ENCODE measurements at places on chromosomes 11 and 22.

DNA sequence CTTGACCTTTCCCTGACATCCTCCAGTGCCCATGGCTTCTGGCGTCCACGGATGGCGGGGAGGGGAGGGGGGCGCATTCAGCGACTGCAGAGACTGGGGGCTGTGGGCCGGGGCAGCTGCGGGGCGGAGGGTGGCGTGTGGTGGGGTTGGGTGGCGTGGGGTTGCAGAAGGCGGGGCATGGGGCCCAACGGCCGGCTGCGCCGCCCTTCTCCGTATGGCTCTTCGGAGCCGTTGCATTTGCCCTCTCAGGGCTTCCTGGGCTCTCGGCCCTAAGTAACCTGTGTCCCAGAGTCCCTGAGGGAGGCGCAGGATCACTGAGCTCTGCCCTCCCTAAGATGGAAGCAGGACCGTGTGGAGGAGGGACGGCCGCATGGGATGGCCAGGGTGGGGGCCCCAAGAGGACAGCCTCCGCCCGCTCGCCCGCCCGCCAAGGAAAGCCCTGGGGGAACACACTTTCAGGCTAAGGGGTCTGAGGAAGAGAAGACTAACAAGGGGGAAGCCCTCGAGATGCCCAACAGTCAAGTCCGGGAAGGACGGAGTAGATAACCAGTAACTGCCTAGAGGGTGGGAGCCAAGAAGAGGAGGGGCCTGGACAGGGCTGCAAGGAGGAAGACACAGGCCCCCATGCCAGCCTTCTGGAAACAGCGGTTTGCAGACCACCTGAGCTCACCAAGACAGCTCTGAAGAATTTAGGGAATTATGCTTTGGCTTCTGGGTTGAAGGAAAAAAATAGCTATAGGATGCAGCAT is 9.2 kb upstream of the AIFM3 start:
- H3K27me3 ChIP-seq: peaks cover 24% of the 10 kb centered on the region
- H3K36me3 ChIP-seq: peaks cover 9% of the 10 kb centered on the region
- H3K4me1 ChIP-seq: peaks cover 14% of the 10 kb centered on the region
- peak overlapping the region; percentile 29 for H3K4me3 ChIP-seq

DNA sequence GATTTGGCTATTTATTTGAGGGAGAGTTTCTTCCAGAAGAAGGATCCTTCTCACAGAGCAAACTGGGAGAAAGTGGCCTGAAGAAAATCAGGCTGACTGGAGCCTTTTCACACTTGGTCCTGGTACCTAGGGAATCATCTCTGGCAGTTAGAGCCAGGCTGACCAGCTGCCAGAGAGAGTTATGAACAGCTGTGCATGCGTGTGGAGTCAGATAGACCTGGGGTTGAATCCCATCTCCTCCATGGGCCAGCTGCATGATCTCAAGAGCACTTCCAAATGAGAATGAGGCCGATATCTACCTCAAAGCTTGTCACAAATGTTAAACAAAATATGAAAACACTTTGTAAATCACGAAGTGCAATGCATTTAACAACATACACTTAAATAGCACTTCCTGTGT is 390.0 kb downstream of the TENM4 start:
- H3K4me3 ChIP-seq: no peak overlapping the region
- H3K27me3 ChIP-seq: peaks cover 4% of the 10 kb centered on the region
- H3K36me3 ChIP-seq: no peaks in the 10 kb centered on the region
- no peaks in the 10 kb centered on the region for H3K4me1 ChIP-seq
- no peak overlapping the region for H3K27ac ChIP-seq

DNA sequence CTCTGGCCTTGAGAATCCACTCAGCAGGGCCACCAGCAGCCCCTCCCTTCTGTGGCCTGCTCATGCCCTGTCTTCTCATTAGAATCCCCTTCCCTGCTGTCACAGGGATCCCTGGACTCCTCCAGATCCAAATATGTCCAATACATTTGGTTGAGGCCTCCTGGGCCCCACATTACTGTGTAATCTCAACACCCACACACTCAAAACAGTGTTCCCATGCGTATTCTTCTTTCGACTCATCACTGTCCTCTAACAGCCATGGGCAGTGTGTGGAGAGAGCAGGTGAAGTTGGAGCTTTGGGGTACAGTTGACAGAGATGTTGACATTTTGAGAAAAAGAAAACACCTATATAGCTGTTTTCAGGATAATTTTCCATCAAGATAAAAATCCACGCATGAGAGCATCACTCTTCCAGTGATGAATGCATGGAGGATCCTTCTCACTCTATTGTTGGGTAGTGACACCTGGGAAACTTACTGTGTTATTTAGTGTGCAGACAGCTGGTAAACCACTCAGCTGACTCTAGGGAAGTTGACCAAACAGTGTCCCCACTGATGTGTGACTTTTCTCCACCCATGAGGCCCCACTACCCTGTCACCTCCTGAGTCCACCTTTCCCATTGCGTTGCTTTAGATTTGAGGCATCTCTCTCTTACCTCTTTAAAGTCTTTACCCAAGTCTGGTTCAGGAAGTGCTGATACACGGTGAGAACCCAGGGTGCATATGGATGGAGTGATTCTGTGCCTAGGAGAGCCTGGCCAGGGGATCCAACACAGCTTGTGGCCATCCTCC is 28.7 kb upstream of the VPREB1 start:
- peaks cover 2% of the 10 kb centered on the region for H3K27me3 ChIP-seq
- no peak for DNase-seq
- H3K36me3 ChIP-seq: no peaks in the 10 kb centered on the region
- H3K4me3 ChIP-seq: no peak overlapping the region
- no peak overlapping the region for H3K27ac ChIP-seq

GRCh38 chr22:41263704-41264103 is 22.3 kb downstream of the RANGAP1 start:
- peaks cover 4% of the 10 kb centered on the region for H3K4me1 ChIP-seq
- no peak overlapping the region for H3K4me3 ChIP-seq
- no peak overlapping the region for H3K27ac ChIP-seq

DNA sequence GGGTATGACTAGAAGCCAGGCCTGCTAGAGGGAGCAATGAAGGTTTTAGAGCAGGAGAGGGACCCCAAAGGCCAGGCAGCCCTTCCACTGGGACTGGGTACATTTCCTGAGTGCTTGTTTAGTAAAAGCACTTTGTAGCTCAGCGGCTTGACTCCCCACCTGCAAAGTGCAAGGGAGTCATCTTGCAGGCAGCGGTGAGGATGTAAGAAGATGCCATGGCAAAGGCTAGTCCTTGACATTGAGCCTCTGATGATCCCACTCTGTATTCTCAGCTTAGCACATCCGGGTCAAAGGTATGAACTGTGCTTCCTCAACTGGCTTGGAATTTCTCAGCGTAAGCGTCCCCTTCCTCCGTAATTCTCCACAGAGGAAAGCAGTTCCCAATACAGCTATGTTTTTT is 3.1 kb upstream of the UBE2L3 start:
- H3K36me3 ChIP-seq: peaks cover 8% of the 10 kb centered on the region
- H3K27me3 ChIP-seq: no peaks in the 10 kb centered on the region
- no peak for DNase-seq
- no peak overlapping the region for H3K27ac ChIP-seq

DNA sequence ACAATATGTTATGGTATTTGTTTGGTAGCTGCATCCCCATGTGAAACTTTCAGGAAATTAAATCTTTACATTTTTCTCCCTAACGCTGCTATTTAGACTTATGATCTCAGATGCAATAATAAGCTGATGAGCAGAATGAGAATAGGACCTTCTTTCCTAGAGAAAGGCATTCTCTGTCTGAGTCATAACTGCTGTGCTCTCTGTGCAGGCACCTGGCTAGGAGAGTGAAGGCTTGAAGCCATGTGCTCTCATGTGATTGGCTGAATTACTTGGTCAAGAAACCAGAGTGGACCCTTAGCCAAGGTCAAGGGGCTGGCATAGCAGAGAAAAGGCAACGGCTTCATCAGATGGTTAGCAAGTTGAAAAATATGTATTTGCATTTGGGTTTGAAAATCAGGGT is 185.0 kb downstream of the ADAMTS15 start:
- peaks cover 2% of the 10 kb centered on the region for H3K4me1 ChIP-seq
- no peak overlapping the region for H3K4me3 ChIP-seq
- H3K36me3 ChIP-seq: no peaks in the 10 kb centered on the region
- DNase-seq: no peak
- H3K27ac ChIP-seq: no peak overlapping the region
- H3K27me3 ChIP-seq: peaks cover 12% of the 10 kb centered on the region

- H3K36me3 ChIP-seq: no peaks in the 10 kb centered on the region
- H3K4me3 ChIP-seq: no peak overlapping the region
These were observed 85.2 kb upstream of the RTL6 start for GRCh38 chr22:44583061-44583760.

DNA sequence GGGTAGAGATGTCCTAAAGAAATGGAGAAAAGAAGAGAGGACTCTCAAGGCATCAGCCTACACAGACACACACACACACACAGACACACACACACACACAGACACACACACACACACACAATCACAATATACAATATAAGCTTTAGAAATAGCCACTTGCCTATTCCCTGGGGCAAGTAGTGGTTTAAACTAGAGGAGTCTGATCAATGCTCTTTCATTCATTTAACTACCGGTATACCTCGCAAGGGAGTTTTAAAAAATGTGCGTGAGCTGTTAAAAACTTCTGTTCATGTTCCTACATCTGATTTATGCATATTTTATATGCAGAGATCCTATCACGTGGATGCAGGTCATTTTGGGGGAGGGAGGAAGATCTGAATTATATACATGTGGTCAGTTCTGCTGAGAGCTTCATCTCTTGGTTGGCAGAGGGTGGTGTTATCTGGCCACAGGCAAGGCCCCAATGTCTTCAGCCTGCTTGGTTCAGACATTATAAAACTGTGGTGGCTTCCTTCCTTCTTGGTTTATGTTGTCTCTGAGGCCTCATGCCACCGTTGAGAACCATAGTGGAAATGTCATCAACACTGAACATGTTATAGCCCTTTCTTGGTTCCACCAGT is 56.6 kb downstream of the SYT13 start:
- H3K4me1 ChIP-seq: no peaks in the 10 kb centered on the region
- H3K4me3 ChIP-seq: no peak overlapping the region
- H3K27ac ChIP-seq: no peak overlapping the region
- H3K27me3 ChIP-seq: no peaks in the 10 kb centered on the region
- peaks cover 7% of the 10 kb centered on the region for H3K36me3 ChIP-seq

DNA sequence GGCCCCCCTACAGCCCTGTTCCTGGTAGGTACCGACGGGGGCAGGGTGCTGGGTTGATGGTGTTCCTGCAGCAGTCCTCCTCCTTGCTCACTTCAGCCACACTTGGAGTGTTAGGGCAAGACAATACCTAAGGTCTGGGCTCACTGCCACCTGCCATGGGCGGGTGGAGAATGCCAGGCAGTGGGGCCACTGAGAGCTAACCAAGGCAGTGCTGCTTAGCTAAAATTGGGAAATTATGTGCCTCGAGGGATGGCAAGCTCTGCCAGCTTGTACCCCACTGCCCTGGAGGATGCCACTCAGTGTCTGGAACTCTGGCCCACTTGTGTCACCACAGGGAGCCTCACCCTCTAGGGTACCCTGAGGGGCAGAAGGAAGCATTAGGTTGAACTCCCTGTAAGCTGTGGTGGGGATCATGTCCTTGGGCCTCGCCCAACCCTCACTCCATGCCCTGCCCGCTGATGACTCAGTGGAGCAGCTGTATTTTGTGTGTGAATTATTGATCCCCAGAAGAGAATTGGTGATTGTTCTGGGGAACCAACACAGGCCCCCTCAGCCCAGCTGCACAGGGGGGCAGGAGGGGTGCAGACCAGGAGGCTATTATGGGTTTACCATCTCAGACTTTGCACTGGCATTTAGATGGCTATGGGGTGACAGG is 17.7 kb downstream of the PHLDB1 start:
- H3K4me3 ChIP-seq: no peak overlapping the region
- H3K4me1 ChIP-seq: peaks cover 7% of the 10 kb centered on the region
- no peak overlapping the region for H3K27ac ChIP-seq
- DNase-seq: no peak

GRCh38 chr22:34198976-34199375 is 278.7 kb upstream of the LARGE1 start:
- H3K4me1 ChIP-seq: no peaks in the 10 kb centered on the region
- H3K36me3 ChIP-seq: no peaks in the 10 kb centered on the region
- DNase-seq: no peak
- H3K27me3 ChIP-seq: no peaks in the 10 kb centered on the region
- no peak overlapping the region for H3K27ac ChIP-seq

DNA sequence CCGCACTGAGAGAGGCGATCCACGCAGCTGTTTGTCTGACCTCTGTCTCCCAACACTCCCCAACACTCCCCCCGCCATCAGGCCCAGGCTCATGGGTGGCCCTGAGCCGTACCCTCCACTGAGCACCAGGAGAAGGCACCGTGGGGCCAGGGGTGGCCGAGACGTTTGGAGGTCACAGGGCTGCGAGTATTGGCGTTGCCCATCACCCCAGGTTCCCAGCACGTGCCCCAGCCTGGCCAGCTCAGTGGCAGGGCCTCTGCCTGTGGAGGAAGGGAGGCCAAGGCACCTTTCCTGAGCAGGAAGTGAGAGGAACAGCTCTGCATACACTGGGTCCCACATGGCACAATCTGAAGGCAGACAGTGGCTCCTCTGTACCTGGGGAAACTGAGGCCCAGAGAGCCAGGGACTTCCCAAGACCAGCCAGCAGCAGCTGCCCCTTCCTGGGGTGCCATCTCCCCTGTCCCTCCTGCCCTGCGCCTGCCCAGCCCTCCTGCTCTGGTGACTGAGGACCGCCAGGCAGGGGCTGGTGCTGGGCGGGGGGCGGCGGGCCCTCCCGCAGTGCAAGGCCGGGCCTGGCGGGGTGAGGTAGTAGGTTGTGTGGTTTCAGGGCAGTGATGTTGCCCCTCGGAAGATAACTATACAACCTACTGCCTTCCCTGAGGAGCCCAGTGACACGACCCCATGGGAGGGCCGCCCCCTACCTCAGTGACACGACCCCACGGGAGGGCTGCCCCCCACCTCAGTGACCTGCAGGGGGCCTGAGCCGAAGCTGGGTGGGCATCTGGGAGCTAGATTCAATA is 37.0 kb upstream of the PPARA start:
- no peaks in the 10 kb centered on the region for H3K27me3 ChIP-seq
- DNase-seq: no peak
- H3K4me1 ChIP-seq: no peaks in the 10 kb centered on the region

DNA sequence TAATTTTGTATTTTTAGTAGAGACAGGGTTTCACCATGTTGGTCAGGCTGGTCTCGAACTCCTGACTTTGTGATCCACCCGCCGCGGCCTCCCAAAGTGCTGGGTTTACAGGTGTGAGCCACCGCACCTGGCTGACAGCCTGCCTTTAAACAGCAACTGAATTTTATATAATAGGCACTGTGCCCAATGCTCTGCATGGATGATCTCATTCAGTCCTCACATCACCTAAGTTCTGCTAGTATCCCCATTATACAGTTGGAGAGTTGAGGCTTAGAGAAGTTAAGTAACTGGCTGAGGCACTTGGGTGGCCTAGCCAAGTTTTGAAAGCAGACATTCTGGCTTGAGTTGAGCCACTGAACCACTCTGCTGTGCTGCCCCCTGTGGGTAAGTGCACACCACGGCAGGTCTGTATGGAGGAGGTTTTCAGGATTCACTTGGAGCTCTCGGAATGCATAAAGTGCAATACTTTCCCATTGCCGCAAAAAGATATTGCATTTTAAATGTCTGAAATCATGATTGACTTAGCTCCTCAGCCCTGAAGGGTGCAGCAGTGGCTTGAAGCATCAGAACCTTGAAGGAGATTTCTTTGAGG is 112.4 kb downstream of the LDLRAD3 start:
- no peak for DNase-seq
- no peaks in the 10 kb centered on the region for H3K4me1 ChIP-seq
- H3K27ac ChIP-seq: no peak overlapping the region
- H3K4me3 ChIP-seq: no peak overlapping the region
- peaks cover 10% of the 10 kb centered on the region for H3K27me3 ChIP-seq

GRCh38 chr22:49826603-49827270 is 936 bp downstream of the BRD1 start:
- peak overlapping the region; percentile 90 for H3K4me3 ChIP-seq
- peaks cover 52% of the 10 kb centered on the region for H3K4me1 ChIP-seq
- DNase-seq: peak; percentile 37
- peak overlapping the region; percentile 93 for H3K27ac ChIP-seq
- peaks cover 25% of the 10 kb centered on the region for H3K36me3 ChIP-seq

Data from activated naive CD8-positive, alpha-beta T cell treated with anti-CD3 and anti-CD28 coated beads, Interleukin-2, amount 50 U/mL, for 24 hours (primary cell).